ENCODE measurements at places on chromosomes 7 and 10. TPM values are rescaled to one million over a fixed set of nuclear protein-coding genes. Genes with fewer than 3 reads are reported as not detected.

- DNase-seq = no peak
Observed at GRCh38 chr7:42351316-42351935, 114.4 kb upstream of the GLI3 start.

The SLC12A9 gene
- 77.4 TPM for total RNA-seq

DNA sequence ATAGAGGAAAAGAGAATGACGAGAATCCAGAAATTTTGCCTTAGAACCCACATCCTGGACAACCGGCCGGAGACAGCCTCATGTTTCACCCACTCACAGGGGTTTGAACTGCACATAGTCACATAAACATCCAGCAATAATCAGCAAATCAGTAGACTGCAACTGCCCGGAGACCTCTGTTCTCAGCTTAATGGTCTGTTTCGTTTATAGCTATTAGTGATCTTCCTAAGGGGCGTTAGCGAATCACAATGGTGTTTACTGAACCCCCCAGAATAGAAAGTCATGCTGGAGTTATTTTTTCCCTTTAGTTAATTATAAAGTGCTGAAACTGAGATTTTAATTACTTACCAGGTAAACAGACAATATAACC lies 98.4 kb downstream of the SFMBT2 start:
- DNase-seq = no peak

DNA sequence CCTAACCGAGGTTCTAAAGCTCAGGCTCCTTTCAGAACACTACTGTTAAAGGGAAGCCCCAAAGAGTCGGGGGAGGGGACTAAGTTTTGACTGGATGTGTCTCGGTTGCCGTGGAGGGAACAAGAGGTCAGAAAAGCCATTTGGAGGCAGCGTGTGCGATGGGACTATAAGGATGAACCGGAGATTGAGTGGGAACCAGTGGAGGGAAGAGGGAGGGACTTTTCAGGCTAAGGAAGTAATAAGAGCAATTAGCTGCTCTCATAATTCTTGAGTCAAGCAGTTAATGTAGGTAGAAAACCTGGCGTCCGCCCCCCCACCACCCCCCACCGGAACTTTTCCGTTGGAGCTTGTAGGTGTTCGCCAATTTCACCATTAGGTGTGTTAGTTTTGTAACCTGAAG lies 491 bp upstream of the AKAP9 start:
- no peak for DNase-seq

DNA sequence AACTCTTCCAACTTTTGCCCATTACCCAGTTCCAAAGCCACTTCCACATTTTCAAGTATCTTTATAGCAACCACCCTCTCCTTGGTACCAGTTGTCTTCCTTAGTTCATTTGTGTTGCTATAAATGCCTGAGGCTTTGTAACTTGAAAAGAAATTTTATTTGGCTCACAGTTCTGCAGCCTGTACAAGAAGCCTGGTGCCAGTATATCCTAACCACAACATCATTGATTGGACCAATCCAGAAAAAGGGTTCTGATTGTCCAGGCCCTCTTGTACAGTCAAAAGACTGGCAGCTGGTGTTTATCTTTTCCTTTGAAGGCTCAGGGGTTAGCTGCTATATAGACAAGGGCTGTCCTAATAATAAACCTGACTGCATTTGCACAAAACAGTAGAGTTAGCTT lies 21.1 kb upstream of the ABCC2 start:
- DNase-seq = no peak
